ENCODE measurements at places on chromosomes 4 and X.

DNA sequence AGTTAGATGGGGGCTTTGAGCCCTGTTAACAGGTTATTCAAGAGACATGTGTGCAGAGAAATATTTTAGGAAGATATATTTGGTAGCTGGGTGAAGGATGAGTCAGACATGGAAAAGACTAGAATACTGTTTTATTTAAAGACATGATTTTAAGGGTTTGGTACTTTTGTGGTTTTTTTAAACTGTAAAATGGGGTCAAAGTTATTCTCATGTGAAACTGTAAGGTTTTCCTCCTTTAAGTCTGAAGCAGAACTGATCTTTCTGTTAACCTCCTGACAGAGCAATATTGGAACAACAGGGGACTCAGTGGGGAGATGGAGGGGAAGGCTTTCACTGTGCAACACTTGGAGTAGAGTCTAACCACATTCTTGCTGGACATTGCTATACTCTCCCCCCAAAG, 112.4 kb upstream of the LSM6 start:
- no peak for DNase-seq

- DNase-seq: no peak
These were observed 161.0 kb downstream of the CPE start for GRCh38 chr4:165539801-165540200.

GRCh38 chr4:177250056-177250696, 59.5 kb upstream of the NEIL3 start:
- DNase-seq: peak; percentile 70

DNA sequence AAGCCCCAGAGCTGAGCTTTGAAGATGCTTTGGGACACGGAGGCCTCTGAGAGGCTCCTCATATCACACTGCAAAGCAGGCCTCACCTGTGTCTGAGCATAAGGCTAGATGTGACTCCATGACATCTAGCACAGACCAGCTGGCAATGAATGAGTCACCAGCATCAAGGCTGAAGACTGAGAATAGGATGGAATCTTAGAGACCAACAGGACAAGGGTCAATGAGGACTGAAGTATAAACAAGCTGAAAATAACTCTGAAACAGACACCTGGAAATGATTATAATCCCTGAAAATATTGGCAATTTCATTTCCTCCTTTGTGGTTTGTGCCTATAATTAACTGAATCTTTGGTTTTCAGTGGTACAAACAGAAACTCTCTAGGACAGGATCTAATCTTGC, 87.1 kb upstream of the PRPS1 start:
- DNase-seq: no peak

DNA sequence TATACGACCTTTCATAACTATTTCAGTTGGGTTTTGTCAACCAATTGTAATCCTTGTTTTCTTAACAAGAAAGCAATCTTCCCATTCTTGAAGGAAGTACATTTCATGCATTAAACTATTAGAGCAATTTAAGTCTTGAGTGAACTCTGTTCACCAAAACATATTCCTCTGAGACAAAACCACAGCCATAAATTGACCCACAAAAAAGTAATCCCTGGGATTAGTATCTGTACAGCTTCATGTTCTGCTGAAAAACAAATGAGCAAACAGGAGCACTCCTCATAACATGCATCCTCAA, 207.0 kb upstream of the PDE5A start:
- no peak for DNase-seq

DNA sequence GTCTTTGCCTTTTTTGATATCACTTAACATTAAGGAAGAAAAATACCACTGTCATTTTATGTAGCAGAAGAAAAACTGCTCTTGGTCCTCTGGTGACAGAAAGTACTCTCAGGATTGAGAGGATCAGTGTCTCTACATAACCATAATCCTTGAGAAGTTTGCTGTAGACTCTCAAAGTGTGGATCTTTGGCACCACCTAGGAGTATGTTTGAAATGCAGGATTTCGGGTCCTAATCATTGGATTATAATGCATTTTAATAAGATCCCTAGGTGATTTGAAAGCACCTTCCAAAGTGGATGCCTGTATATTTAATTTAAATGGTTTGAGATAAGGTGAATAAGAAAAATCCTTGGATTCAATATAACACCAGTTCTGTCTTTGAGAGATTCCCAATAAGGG, 23.2 kb downstream of the MOB1B start:
- DNase-seq: no peak

- no peak for DNase-seq
These were observed 41.3 kb downstream of the BANK1 start for GRCh38 chr4:101831816-101832215.

GRCh38 chr4:38529189-38530115, 134.5 kb upstream of the KLF3 start:
- DNase-seq: peak; percentile 27

DNA sequence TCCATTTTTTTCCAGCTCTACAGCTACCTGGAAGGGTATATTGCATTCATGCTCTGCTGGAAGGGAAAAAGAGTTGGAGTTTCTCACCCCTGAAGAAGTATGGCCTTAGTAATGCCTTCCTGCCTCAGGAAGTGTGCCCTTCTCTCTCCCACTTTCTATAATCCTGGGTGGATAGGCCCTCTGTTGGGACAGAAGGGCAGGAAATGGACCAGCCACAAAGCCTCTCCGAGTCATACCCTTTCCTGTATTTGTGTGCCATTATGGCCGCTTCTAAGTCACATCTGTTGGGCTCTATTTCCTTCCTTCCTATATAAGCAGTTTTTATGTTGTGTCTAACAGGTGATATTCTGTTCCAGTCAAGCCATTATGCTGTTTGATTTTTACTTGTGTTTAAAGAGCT, 74.8 kb upstream of the SMARCA5 start:
- no peak for DNase-seq

DNA sequence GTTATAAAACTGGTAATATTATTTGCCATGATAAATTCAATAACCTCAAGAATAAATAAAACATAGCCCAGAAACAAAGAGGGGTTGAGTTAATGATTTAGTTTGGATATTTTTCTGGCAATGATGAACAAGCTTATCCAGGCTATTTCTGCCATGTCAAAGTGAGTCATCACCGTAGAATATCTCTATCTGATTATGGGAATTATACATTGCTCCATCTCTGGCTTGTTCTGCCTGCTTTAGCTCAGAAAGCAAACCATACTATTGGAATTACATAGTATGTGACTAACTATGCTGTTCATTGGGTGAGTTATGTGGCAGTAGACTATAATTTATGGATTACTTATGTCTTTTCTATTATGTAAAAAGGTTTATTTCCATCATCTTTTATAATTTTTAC, 680.1 kb upstream of the AADAT start:
- no peak for DNase-seq

- no peak for DNase-seq
These were observed 96.5 kb downstream of the ASB9 start for GRCh38 chrX:15173411-15173810.

DNA sequence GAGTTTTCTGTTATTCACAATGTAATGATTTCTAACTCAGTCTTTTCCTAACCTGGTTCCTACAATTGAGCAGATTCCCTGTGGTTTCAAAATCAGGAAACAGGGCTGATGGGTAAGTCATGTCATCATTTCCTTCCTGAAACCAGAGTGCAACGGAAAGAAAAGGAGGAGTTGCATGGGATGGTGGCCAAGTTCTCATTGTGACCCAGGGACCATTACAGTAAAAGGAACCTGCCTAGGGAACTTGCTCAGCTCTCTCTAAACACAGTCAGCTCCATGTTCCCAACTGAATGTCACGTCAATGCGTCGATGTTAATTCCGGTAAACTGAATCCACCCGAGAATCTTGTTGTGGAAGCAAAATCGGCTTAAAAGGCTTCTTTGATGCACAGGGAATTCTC, 51.2 kb downstream of the LGI2 start:
- DNase-seq: no peak

GRCh38 chr4:139857021-139857420, 191.4 kb downstream of the MGST2 start:
- DNase-seq: no peak

DNA sequence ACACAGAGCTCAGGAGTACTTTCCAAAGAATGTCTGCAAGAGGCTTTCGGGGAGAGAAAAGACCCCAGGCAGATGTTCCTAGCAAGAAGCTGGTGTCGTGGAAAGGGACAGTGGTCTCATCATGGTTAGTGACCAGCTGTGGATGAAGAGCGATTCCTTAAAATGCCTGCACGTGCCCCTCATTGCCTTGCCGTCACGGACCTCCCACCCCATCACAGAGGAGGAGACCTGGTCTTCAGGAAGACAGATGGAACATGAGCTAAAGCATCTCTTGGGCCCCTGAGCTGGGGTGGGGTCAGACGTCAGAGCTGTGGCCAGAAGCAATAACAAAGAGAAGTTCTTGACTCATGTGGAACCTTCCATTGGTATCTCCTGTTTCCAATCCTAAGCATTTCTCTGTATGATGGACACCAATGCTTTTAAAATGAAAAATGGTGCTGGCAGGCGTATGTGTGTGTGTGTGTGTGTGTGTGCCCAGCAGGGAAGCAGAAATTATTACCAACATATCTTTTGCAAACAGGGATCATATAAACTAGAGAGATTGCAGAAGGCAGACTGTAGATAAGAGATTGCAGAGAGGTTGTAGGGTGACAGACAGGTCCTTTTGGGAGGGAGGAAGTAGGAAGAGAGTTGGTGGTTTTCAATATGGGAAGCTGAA, 25.2 kb upstream of the ASMTL start:
- DNase-seq: no peak

GRCh38 chr4:162705130-162705803, 461.4 kb downstream of the NAF1 start:
- no peak for DNase-seq

DNA sequence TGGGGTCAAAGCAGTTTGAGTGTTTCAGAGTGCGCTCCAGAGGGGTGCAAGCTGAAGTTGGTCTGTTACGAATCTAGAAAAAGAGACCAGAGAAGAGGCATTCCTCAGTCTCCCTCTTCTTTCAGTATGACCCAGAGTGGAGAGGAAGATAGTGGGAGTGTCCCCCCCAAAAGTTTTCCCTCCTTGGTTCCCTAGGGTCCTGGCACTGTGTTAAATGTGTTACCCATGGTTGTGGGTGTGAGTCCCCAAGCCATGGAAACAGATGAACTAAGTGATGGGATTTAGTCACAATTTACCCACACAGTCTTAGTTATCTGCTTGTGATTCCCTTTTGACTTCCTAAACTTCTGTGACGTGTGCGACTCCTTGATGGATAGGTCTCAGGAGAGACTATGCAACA, 27.0 kb upstream of the NAF1 start:
- DNase-seq: no peak

DNA sequence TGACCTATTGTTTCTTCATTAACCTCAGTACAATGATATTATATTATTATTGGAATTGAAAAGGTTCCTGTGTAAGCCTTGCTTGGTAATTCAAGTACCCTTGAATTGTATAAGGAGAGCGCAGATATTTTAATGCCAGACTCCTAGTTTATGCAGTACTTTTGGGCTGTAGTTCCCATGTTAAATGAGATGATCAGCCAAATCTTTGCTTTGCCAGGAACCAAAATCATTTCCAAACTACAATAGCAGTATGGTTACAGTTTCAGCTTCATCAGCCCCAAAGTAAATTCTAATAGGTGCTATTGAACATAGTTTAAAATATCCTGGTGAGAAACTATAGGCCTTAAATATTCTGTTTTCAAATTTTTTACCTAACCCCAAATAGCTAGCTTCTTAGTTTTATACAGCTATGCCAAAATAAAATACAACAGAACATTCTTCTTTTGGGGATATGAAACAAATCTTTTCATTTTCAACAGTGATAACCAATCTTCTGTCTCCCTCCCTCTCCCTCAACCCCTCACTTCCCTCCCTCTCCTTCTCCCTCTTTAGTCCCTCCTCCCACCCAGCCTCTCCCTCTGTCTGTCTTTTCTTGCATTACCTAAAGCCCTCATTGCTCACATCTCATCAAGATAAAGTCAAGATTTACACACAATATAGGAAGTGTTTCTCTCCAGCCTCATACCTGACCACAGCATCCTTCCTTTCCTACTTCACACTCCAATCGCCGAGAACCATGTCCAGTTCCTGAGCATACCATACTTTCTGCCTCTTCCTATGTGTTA, 190.1 kb downstream of the SHROOM3 start:
- no peak for DNase-seq
